ENCODE measurements at places on chromosomes 3 and 15.

- no peak for DNase-seq
Observed at GRCh38 chr3:52809662-52810377, 15.2 kb downstream of the ITIH3 start.

DNA sequence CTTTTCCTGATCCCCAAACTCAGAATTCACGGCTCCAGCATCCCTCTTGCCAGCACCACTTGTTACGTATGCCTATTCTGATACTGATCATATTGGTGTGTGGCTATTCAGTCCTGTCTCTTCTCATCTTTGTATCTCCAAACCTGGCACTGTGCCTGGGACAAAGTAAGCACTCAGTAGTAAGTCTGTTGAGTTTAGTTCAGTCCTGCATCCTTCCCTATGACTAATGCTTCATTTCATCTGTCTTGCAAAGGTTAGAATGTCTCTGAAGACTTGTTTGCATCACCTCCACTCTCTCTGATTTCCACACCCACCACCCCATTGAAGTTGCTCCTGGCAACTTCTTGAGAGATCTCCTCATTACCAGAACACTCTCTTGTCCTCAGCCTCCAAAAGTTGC lies 80.3 kb downstream of the HMG20A start:
- no peak for DNase-seq

DNA sequence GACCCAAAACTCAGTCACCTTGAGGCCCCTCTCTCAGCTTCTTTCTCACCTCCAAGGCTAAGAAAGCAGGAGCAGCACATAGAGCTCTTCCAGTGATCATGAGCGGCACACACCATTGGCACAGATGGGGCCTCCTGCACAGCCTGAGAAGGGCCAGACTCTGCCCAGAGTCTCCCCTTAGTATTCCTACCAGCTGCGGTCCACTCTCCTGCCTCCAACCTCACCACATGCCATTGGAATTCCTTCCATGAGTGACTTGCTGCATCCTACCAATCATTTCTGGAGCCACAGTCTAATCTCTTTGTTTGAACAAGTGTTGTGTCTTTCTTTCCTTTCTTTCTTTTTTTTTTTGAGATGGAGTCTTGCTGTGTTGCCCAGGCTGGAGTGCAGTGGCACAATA lies 39.3 kb downstream of the CDCP1 start:
- DNase-seq: no peak

GRCh38 chr3:243356-243725 lies 46.8 kb downstream of the CHL1 start:
- no peak for DNase-seq

DNA sequence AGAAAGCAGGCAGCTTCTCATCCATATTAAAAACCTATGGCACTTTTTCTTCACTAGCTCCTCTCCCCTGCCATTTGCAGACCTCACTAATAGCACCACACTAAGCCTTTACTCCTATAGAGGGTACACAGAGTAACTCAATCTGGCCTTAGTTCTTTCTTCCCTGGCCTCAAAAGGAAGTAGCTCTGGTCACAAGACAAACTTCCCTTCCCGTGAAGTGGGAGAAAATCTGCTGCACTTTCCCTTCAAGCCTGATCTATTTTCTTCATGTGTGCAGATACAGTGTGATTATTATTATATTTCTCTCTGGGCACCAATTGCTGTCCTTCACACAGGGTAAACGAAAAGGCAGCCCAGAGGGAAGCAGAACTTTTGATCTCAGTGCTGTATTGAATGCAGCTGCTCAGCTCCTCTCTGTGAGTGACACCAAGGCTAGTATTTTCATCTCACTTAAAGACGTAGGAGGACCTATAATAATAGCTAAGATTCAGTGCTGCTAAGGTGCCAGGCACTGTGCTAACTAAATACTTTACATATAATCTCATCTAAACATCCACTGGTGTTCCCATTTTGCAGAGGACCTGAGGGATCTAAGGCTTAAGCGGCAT lies 61.9 kb upstream of the RASGRP1 start:
- no peak for DNase-seq

DNA sequence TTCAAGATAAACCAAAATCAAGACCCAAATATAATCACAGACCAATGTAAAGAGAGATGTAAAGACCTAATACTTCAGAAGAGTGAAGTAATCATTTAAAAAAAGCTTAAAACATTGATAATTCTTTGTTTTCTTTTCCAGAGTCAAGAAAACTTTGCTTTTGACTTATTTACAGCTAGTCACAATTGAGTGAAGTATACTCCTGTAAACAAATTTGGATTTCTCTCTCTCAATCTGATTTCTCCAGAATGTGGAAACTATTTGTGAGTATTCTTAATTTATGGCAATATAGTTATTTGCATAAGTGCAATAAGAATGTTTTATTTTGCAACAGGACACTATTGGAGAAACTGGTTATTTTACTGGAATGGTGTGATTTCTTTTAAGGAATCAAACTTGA lies 43.7 kb upstream of the ZBTB20 start:
- DNase-seq: no peak

DNA sequence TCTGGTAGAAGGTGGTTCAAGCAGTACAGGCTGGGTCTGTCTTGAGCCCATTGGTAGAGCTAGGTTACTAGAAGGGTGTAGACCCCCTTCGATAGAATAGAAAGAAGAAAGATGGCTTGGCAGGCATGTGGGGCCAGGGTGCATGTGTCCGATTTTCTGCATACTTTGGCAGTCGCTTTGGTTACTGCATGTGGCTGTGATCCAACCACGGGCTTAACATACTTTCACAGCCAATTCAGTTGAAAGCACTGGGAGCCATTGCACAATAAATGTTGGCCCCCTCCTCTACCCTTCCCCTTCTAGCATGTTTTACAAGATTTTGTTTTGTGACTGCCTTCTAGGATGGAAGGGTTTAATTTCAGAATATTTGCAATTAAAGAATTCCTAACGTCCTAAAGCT lies 7.2 kb downstream of the ARID3B start:
- DNase-seq: no peak

GRCh38 chr3:129617381-129618185 lies 11.1 kb upstream of the PLXND1 start:
- no peak for DNase-seq

- DNase-seq: peak; percentile 24
Observed at GRCh38 chr3:37256447-37256846, 82.1 kb upstream of the LRRFIP2 start.

GRCh38 chr3:184524981-184525336 lies 36.6 kb upstream of the EPHB3 start:
- DNase-seq: no peak

All from WERI-Rb-1 (cell line).